Left cardiac atrium (tissue), 4 donors: ENCODE measurements at places on chromosomes 3 and 15. TPM values are rescaled to one million over a fixed set of nuclear protein-coding genes. Genes with fewer than 3 reads are reported as not detected.

DNA sequence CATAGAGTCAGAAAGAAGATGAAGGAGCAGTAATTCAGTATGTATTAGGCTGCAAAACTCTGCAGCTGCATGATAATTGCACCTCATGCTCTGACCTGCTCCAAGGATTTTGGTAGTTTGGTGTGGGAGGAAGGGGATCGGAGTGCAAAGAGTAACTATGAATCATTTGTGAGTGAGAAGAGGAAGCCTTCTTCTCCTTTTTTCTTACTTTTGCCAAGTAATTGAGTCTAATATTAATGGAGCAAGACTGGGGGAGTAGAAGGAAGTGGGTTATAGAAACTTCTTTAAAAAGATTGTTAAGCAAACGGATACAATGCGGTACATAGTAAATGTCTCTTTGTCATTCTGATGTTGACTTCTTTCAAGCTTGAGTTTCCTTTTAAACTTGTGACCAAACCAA is 276.5 kb downstream of the EDEM1 start:
- no peak for DNase-seq

DNA sequence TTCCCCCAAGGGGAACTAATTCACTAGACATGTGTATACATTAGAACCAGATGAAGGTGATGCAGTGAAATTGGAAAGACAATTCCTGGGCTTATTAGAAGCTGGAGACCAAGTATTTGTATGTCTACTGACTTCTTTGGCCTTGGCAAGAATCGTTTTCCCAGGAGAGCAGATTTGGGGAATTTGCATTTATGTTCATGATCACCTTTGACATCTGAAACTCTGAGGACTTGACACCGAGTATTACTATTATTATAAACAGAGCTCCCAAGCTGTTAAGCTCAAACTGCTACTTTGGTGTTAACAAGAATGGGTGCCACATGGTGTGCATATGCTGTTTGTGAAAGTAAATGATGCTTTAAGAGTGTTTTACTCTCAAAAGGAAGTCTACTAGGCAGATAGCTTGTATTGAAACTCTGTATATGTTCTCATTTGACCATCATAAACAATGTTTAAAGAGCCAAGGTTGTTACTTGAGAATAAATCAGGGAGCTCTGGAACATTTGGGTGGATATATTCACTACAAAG is 519.8 kb upstream of the GOLIM4 start:
- no peak for DNase-seq

GRCh38 chr3:58260733-58261132 is 23.1 kb downstream of the ABHD6 start:
- DNase-seq: no peak

- DNase-seq: no peak
These were observed 186.7 kb downstream of the NFKBIZ start for GRCh38 chr3:102036017-102036416.

CLRN1 gene
- not detected for total RNA-seq

THBS1 gene
- 43.9 TPM for total RNA-seq

TAMM41 gene
- total RNA-seq: 9.4 TPM

DNA sequence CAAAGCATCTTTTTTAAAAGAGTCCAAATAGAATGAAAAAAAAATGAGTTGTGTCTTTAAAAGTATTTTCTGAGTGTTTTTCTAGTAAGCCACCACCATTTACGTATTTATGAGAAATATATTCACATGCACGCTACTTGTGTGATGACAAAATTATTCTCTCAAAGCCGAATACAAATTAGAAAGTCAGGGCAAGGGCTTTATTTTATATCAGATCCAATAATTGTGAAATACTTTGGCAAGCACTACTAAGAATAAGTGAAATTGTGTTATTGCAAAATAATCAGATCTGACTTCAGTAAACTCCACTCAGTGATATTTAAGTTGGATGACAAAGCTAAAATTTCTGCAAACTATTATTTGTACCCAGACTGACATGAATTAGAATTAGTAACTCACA is 589.3 kb upstream of the KCNMB2 start:
- DNase-seq: no peak

C3orf49 gene
- not detected for total RNA-seq

DNA sequence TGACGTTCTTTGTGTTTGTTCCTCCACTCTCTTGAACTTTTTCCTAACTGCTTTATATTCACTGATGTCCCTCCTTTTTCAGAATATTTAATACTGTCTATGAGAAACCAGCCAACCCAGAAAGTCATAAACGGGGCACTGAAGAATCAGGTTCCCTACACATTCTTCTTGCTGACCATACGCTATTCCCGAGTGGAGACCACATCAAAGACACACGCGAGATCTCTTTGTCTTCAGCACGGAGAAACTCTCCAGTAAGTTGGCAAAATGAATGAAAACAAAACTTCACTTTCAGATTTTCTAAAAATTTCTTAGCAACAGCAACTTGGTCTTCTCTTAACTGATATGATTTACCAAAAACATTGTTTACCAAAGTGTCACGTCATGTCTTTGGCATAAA is 22.6 kb downstream of the FAM174B start:
- DNase-seq: no peak

TRNT1 gene
- 15.6 TPM for total RNA-seq

CLSTN2 gene
- 22.9 TPM for total RNA-seq

- DNase-seq: no peak
These were observed 49.3 kb upstream of the ABHD10 start for GRCh38 chr3:111929484-111929883.

SNTN gene
- not detected for total RNA-seq

GOLGA8Q gene
- not detected for total RNA-seq

DNA sequence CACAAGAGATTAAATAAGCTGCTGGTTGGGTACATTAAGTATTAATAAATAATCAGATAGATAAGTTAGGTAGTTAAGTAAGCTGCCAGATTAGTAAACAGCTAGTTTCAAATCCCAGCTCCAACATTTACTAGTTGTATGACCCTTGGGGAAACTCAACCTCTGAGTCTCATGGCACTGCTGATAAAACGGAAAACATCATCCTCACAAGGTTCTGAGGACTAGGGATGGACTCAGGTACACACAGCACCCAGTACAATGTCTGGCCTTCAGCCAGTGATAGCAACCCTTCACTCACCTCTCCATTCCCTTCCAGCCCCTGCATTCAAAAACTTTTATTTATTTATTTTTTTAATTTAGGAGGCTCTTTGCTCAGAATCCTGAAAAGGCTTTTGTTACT is 32.3 kb downstream of the B3GNT5 start:
- DNase-seq: no peak

DNA sequence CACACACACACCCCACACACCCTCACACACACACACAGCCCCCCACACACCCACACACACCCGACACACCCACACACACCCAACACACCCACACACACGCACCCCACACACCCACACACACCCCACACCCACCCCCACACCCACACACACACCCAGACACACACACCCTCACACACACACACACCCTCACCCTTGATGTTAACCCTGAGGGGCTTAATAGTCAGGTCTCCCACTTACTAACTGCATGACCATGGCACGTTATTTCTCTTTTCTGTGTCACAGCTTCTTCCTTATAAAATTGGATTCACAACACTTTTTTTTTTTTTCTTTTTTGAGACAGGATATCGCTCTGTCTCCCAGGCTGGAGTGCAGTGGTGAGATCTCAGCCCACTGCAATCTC is 2.8 kb downstream of the GRM2 start:
- DNase-seq: peak; percentile 3

CLDN18 gene
- 47.9 TPM for total RNA-seq

DNA sequence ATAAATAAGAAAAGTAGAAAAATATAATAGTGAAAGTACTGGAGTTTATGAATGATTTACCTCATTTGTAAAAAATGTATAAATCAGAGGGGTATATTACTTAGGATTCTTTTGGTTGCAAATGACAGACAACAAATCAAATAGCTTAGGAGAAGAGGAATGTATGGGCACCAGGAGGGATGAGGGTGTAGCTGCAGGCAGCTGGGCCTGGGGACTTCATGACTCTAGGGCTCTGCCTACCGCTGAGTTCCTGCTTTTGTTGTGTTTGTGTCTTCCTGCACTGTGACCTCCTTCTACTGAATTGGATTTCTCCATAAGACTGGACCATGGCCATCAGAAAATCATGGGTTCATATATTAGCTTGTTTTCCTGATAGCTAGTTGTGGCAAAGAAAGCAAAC is 27.9 kb upstream of the PDE8A start:
- no peak for DNase-seq

DNA sequence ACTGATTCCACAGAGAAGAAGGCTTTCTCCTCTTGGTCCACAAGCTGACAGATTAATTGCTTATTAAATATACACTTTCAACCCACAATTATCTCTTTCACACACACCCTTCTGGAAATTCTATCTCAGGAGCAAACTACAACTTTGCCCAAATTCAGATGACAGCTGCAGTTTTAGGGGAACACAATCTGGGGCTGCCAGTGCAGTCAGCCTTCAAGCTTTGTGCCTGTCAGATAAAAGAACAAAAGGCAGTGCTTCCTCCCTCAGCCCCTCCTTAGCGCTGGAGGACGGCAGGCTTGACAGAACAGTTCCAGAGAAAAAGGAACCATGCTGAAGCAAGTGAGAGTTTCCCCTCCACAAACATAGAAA is 99.6 kb downstream of the TMCC1 start:
- DNase-seq: peak; percentile 33

SLC6A6 gene
- 24.4 TPM for total RNA-seq

- no peak for DNase-seq
These were observed 10.5 kb upstream of the OSBPL11 start for GRCh38 chr3:125605756-125606155.

DNA sequence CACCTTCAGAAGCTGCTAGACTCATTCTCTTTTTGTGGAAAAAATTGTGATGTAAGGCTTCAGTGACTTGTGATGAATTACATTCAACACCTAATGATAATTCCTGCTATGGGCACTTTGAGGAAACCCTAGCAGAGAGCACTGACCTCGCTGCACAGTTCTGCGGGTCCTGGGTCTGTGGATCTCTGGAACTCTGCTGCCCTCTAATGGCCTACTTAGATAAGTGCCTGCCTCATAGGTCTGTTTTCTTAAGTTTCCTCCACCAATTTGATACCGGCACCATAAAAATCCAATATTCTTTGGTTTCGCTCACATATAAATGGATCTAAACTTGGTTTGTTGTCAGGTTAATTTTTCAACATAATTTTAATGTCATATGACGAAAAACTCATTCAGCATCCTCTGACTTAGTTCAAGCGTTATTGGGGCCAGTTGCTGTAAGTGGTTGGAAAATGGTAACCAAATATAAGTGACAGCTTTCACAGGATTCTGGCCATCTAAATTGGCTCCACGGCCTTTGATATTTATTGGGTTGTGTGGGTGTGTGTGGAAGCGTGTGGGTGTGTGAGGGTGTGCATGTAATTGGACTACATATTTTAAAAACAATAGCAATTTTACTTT is 10.4 kb downstream of the SLITRK3 start:
- peak; percentile 41 for DNase-seq

- no peak for DNase-seq
These were observed 885 bp downstream of the EFCC1 start for GRCh38 chr3:129001806-129002572.

DNA sequence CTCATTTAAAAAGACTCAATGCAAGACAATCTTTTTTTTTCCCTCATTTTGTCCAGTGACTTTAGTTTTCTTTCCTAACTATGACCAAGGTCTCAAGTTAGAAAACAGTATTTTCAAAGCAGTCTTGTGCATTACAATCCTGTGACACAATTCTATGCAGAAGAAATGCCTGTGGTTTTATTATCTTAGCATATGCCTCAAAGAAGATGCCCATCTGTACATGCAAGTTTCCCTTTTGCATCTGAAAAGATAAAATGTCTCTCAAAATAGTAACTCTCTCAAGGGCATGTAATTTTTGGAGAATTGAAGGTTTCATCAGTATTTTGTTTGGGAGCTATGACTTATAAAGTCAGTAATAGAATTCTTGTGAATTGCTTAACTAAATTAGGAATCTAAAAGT is 292.0 kb upstream of the SUCLG2 start:
- no peak for DNase-seq

DNA sequence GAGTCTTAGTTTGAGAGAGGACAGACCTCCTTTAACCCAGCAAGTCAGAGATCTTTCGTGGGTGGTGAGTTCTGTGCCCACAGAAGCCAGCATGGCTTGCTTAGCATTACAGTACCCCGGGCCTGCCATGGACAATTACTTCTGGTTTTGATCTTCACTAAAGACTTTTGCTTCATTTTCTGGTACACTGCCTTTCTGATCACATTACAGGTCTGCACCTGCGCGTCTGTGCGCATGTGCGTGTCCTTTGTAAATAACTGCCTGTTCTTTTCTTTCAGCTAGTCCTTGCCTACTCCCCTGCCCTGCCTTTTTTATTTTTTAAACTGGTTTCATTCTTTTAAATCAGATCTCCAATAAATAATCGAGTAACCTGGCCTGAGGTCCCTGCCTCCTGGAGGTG is 57.1 kb upstream of the CMTM8 start:
- no peak for DNase-seq

DNA sequence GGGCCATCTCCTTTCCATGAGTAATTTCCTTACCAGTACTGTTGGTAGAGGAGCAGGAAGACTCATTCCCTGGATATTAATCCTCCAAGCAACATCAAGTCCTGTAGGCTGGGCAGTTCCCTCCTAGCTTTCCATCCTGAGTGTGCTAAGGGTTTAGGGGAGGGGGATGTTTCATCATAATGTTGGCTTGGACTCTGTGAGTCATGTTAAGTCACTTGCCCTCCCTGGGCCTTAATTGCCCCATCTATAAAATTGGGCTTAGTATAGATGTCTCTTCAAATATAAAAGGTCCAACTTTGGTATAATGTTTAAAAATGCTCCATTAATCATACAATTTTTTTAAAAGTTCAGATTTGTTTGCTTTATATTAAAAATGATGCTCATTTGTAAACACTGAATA is 52.7 kb downstream of the TLE3 start:
- DNase-seq: no peak

- peak; percentile 60 for DNase-seq
These were observed 954 bp downstream of the CLDN11 start for GRCh38 chr3:170419557-170420087.

GRCh38 chr3:187296911-187297310 is 5.4 kb upstream of the MASP1 start:
- no peak for DNase-seq

DNA sequence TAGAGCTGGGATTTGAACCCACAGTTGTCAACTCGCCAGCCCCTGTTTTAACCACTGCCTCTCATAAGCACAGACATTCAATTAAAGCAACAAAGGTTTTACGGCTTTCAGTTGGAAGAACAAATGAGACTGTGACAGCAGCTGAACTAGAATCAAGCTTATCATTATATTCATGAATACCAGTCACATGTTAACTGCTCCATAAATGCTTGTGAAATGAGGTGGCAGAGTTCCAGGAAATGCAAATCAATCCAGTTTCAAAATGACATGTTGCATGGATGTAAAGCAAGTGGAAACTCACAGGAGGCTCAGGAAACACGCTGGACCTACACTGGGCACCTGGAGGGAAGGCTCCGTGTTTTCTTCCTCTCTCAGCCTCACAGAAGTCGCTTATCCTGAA is 3.9 kb downstream of the GP5 start:
- no peak for DNase-seq

IMPG2 gene
- 0.18 TPM for total RNA-seq

GRCh38 chr15:90836296-90836871 is 32.0 kb upstream of the FURIN start:
- DNase-seq: no peak
